ENCODE measurements at places on chromosomes 2 and 18.

- no peak for DNase-seq
These were observed 644.3 kb downstream of the IRS1 start for GRCh38 chr2:226155093-226155875.

DNA sequence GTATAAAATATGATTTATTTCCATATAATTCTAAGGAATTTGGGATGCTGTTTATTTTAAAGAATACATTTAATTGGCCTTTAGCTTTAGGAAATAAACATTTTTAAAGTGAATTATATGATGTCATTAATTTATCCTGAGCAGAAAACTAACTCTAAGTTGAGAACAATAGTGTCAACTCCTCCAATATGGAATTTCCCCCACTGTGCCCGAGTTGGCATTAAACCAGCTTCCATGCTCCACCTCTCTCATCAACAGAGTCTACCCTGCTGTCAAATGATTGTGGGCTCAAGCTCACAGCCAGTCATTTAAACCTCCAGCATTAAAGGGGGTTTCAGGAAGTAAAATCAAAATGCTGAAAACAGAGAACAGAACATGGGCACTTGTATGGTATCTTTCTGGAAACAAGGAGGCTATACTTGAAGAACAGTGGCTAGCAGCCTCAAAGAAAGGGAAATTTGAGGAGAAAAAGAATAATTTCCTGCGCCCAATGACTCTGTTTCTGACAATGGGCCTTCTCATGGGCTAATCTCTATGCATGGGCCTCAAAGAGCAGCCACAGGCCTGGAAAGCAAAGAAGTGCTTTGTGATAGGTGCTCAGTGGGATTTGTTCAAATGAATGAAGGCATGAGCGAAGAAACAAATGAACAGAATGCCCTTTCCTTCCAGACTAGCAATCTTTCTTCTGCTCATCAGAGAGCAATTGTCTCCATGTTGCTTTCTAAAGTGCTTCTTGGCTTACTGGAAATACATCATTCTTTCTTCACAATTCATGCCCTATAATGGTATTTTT lies 252.8 kb downstream of the MTX2 start:
- no peak for DNase-seq

- no peak for DNase-seq
These were observed 38.6 kb upstream of the ZFP36L2 start for GRCh38 chr2:43265001-43265400.

DNA sequence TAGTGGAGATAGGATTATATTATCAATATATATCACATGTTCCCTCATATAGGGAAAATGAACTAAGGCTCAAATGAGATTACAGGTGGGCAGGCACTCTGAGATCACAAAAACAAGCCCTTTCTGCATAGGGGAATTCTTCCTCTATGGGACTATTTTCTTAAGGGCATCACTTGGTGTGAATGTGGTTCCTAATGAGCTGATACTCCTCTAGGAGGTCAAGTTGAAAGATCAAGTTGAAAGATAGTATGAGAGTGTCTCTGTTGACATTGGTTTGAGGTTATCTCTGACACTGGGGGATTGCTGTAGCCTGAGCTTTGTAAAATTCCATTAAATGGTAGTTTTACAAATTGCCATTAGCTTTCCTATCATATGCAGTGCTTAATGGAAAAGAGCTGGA lies 270.4 kb downstream of the PRKCE start:
- no peak for DNase-seq

- DNase-seq: no peak
These were observed 145.6 kb upstream of the EPAS1 start for GRCh38 chr2:46151577-46151976.

DNA sequence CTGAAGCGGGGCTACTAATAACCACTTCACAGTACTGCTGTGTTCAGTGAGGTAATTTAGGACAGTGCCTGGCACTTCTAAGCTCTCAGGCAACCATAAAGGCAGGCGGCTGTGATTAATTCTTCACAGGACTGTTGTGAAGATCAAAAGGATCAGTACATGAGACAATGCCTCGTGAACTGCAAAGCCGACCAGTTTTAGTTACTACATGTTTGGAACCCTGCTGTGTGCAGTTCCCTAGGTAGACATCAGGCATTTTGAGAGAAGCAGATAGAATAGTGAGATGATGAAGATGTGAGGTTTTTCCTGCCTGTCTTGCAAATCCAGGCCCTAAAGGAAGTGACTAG lies 19.1 kb downstream of the EFHD1 start:
- DNase-seq: no peak

DNA sequence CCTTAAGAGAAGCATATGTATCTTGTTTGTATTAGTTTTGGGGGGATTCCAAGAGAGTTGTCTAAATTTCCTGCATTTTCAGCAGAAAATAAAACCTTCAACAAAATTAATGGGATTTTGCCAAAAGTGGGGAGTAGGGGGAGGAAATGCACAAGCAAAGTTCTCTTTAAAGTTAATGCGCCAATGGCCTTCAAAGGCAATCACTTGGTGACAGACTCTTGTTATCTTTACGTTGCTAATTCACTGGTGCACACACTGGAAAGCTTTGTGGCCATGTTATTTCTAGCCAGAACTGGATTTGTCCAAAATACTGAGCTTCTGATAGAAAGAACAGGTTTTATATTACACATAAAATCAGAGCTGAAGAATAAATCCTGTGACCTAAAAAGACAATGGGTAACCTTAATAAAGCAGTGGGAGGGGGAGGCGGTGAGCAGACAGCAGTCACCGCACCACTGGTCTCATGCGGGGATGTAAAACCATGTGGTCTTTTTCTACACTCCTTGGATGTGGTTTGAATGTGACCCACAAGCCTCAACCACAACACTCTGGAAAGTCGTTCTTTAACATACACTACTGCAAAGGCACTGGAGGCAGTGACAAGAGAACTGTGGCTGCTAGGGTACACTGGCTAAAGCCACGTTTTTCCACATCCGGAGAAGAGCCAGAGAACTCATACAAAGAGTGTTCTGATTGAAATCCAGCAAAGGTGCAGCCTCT lies 176.9 kb upstream of the SMAD7 start:
- DNase-seq: no peak

DNA sequence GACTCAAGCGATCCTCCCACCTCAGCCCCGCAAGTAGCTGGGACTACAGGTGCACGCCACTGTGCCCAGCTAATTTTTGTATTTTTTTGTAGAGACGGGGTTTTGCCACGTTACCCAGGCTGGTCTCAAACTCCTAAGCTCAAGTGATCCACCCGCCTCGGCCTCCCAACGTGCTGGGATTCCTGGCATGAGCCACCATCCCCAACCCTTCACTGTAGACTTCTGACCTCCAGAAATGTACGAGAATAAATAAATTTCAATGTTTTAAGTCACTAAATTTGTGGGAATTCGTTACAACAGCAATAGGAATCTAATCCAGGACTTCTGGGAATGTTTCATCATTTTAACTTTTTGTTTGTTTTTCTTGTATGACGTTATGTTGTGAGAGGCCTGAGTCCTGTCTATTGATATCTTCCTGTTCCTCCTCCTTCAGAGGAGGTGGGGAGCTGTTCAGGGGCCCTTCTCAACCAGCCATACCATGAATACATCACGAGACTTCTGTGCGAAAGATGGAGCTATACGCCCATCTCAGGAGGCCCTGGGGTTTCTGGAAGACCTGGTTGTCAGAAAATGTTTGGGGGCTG lies 40.0 kb downstream of the TEX44 start:
- no peak for DNase-seq

DNA sequence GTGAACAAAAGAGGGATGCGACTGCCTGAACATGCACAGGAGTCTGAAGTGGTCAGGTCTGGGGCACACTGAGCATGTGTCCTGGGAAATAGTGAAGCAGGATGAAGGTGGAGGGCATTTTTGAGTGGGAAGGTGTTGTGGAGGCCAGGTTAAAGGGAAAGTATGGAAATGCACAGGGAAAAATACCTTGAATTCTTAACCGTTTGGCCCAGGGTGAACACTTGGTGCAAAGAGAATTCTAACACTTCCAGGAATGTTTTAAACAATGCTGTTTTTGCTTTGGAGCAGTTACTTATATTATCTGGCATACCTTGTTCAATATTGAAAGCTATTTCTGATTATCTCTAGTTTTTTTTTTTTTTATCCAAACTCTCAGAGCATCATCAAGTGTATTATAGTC lies 623.5 kb downstream of the DCC start:
- no peak for DNase-seq

- DNase-seq: no peak
These were observed 59.2 kb downstream of the CSRNP3 start for GRCh38 chr2:165528691-165529090.

GRCh38 chr2:75640621-75641121 lies 5.9 kb upstream of the MRPL19 start:
- DNase-seq: peak; percentile 77

- DNase-seq: no peak
These were observed 144.3 kb downstream of the KCNE4 start for GRCh38 chr2:223196331-223196730.

GRCh38 chr2:120425014-120425413 lies 79.1 kb downstream of the INHBB start:
- no peak for DNase-seq

DNA sequence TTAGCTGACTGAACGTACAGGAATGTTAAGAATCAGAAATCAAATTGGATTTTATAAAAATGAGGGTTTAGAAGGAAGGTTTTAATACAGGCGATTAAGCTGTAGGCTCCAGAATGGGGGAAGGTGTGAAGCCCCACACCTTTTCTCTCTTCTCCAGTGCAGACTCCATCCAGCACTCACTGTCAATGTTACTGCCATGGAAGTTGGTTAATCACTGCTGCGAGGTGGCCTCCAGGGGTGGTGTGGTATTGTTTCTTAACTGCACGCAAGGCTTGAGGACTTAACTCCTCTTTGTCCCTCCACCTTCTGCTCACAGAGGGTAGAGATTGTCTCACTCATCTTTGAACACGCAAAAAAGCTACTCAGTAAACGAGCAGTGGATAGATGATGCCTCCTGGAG lies 26.9 kb upstream of the YWHAQ start:
- no peak for DNase-seq

DNA sequence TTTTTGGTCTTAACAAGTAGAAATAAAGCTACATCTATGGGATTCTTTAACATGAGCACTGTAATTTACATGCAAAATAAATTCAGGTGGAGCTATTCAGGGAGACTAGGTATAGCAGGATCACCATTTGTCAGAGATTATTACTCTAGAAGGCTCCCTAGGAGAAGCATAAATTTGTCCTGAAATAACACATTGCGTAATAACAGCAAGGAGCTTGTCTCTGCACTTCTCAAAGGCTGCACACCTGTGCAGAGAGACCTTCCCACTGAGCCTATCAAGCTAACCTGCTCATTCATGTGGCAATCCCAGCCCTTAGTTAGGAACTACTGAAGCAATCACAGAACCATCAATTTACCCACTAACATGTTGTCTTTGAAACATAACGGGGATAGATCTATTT lies 437.4 kb upstream of the MC4R start:
- no peak for DNase-seq

- DNase-seq: no peak
These were observed 266.2 kb downstream of the TMX3 start for GRCh38 chr18:68448736-68449135.

DNA sequence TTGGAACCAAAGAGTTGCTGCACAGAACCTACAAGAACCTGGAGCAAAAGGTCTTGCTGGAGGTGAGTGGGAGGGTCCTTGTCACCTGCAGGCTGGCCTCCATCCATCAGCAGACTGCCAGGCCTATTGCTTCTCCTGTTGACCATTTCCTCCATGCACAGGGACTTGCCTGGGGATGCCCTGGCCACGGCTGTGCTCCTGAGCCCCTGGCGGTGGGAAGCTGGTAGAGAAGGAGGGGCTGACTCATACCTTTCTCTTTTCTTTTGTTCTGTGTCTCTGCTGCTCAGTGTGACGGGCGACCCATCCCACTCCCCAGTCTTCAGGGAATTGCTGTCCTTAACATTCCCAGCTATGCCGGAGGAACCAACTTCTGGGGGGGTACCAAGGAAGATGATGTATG lies 102.6 kb downstream of the DGKD start:
- DNase-seq: no peak

DNA sequence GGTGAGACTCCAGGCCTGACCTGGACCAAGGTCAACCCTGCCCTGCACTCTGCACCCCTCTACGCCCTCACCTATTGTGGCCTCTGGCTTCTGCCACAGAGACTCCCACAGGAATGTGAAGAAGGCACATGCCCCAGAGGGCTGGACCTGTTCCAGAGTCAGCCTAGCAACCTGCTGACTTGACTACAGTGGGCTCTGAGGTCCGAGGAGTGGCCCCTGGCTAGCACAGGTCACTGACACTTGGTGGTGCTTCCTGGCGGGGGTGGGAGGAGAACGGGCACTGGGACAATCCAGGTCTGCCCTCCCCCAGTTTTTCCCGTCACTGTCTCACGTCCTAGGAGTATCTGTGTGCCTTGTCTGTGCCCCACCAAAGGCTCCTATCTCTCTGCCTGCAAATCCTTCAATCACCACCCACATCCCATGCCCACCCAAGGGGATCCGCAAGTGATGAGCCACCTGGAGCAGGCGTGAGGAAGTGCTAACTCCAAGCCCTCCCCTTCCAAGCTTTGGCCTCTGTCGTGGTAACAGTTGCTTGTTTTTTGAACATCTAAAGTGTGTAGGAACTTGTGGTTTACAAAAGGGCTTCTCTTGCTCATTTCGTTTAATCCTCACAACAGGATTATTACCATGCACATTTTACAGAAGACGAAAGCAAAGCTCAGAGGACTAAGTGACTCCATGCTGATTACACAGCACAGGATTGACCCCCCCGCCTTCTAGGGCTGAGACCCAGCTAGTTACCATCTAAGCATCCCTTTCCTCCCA lies 86.2 kb downstream of the MCFD2 start:
- no peak for DNase-seq

DNA sequence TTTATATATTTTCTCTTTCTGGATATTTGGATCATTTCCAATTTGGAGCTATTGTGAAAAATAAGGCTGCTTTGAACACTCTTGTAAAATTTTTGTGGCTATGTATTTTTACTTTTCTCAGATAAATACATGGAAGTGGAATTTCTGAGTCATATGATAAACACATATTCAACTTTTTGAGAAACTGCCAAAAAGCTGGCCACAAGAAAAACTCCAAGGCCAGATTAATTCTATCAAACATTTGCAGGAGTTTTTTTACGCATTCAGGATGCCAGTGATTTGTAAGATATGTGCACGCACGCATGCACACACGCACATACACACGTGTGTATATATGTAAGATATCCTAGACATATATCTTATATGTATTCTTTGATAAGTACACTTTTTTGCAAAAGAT lies 477.5 kb upstream of the SPHKAP start:
- DNase-seq: no peak

- DNase-seq: peak; percentile 89
These were observed 50.2 kb upstream of the PLB1 start for GRCh38 chr2:28445448-28446258.

GRCh38 chr2:164784376-164784775 lies 57.2 kb downstream of the COBLL1 start:
- DNase-seq: no peak
